ENCODE measurements at places on chromosomes 2 and 18.

- DNase-seq, result no peak
Measured at GRCh38 chr18:63109802-63110201, 209.8 kb downstream of the BCL2 start.

DNA sequence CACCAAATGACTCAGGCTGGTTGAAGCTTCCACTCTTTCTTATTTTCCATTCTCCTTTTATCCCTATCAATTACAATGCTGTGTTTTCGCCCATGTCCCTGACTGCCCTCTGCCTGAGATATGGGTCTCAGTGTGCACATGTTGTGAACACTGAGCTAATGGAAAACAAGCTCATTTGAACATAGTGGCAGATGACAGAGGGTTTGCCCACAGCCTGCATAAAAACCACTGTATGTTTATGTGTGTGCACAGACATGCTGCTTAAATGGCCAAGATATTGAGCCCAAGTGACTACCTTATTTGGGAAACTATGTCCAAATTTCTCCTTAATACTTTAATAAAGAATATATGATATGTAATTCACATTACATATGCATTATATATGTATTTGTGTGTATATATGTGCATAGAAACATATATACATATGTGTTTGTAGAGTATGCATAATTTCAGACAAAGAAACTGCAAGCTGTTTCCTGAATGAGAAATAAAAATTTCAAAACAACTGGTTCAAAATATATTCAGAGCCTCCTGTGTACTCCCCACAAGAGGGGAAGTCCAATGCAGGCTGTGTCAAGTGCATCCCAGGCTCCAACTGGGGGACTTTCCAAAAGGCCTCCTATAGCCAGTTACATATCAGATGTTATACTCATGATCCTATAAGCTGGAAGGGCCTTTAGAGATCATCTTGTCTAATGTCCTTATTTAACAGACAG lies 92.7 kb upstream of the CD302 start:
- DNase-seq, result no peak

GRCh38 chr2:181646415-181646987 lies 10.4 kb downstream of the CERKL start:
- DNase-seq, result no peak

GRCh38 chr2:238233625-238234024 lies 6.2 kb downstream of the HES6 start:
- DNase-seq, result no peak

- DNase-seq, result no peak
Measured at GRCh38 chr2:160825433-160825832, 331.8 kb upstream of the RBMS1 start.

GRCh38 chr18:4453567-4453873 lies 1.6 kb downstream of the DLGAP1 start:
- DNase-seq, result no peak
